ENCODE measurements at places on chromosomes 5 and 9.

- DNase-seq: no peak
These were observed 213.5 kb upstream of the IRX1 start for GRCh38 chr5:3382151-3382550.

DNA sequence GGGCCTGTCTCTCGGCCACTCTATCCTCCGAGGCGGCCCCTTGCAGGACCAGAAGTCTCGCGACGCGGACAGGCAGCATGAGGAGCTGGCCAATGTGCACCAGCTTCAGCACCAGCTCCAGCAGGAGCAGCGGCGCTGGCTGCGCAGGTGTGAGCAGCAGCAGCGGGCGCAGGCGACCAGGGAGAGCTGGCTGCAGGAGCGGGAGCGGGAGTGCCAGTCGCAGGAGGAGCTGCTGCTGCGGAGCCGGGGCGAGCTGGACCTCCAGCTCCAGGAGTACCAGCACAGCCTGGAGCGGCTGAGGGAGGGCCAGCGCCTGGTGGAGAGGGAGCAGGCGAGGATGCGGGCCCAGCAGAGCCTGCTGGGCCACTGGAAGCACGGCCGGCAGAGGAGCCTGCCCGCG lies 283.5 kb downstream of the ARHGEF28 start:
- no peak for DNase-seq

DNA sequence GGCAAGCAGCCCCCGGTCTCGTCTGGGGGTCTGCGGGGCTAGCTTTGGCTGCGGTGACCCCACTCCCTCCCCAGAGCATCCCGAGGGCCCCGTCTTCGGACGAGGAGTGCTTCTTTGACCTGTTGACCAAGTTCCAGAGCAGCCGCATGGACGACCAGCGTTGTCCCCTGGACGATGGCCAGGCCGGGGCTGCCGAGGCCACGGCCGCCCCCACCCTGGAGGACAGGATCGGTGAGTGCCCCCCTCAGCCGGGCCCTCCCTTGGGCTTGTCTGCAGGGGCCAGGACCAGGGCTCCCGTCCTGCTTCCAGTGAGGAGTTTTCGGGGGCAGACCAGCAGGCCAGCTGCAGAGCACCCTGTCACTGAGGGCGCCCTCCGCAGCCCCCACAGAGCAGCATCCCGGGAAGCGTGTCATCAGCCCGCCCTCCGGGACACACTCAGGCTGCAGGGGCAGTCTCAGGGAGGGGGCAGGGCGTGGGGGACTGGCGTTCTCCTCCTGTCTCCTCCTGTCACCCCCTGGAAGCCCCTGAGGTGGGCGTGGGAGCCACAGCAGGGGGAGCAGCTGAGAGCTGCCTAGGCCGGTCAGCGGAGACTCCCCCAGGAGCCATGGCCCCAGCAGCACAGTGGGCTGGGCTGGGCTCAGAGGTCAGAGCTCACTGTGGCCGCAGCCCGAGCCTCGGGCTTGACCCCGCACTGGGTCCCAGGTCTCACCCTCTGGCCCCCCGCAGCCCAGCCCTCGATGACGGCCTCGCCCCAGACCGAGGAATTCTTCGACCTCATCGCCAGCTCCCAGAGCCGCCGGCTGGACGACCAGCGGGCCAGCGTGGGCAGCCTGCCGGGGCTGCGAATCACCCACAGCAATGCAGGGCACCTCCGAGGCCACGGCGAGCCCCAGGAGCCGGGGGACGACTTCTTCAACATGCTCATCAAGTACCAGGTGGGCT lies 7.7 kb downstream of the DNLZ start:
- DNase-seq: no peak

DNA sequence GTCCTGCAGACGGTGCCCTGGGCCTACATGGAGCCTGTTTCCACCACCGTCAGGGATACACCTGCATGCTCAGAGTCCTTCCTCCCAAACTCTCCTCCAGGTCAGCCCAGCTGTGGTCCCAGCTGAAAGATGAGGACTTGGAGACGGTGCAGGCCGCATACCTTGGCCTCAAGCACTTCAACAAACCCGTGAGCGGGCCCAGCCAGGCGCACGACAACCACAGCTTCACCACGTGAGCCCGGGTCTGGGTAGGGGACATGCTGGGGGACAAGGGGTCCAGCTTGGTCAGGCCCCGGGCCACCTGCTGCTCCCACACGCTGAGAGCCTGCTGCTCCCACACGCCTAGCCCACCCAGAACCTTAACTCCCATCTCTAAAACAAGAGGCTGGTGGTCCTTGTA lies 16.6 kb upstream of the CARD19 start:
- DNase-seq: no peak

DNA sequence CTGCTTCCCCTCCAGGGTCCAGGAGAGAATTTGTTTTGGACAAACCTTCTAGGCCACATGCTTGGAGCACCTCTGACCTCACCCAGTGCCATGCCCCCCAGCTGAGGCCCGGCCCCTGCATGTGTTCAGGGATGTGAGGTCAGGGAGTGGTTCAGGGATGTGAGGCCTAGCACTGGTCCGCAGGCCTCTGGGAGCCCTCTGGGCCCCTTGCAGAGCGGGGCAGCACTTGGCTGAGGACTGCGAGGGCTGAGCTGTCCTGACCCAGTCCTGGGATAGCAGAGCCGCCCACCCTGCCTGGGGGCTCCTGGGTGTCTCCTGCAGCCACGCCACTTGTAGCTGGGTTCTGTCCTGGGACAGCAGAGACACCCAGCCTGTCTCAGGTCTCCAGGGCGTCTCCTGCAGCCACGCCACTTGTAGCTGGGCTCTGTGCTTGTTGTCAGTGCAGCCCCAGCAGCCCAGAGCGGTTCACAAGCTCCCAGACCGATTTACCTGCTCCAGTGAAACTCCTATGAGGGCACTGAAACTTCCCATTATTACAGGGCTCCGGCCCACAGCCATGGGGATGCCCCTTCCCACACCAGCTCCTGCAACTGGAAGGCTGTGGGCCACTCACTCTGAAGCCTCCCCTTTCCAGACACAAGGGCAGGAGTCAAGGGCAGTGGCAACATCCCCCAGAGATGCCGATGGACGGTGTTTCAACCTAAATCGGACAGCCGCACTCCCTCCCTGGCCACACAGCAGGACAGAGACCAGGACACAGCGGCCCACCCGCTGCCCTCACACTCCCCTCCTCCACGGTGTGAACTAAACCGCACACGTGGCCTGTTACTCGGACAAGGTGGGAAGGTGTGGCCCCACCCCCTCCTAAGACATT lies 5.4 kb upstream of the CEP72 start:
- no peak for DNase-seq

Measured in NCI-H2171 (cell line).